Stimulated activated CD8-positive, alpha-beta memory T cell treated with anti-CD3 and anti-CD28 coated beads, Interleukin-12 subunit alpha, Interleukin-12 subunit beta, amount 100 ng/mL, for 4 hours (primary cell): ENCODE measurements at places on chromosomes 4 and X.

- DNase-seq, result no peak
Measured at GRCh38 chrX:149760965-149761364, 12.9 kb upstream of the HSFX1 start.

DNA sequence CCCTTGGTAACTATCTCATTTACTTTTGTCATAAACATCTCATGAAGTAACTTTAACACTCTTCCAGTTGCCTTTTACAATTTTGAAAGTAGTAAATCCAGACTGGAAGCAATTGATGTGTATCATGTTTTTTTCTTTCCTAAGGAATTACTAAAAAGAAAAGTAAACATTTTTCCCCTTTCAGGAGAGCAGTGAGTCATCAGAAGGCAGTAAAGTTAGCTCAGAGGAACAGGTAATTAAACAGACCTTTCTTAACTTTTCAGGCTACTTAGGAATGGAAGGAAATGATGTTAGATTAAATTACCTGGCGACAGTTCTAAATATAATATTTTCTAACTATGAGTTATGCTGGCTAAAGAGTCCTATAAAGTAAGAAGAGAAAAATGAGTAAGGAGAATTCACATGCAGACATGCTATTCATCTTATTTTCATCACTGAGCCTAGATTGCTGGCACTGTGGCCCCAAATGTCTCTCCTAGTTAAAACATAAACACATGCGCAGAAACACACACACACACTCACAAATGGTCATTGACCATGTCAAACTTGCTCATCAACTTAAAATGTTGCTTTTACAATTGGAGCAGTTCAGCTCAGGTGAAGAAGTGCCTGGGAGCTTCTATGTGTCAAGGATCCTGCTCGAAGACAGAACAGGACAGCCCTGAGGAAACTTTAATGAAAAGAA lies 9.3 kb downstream of the DMP1 start:
- DNase-seq, result no peak

DNA sequence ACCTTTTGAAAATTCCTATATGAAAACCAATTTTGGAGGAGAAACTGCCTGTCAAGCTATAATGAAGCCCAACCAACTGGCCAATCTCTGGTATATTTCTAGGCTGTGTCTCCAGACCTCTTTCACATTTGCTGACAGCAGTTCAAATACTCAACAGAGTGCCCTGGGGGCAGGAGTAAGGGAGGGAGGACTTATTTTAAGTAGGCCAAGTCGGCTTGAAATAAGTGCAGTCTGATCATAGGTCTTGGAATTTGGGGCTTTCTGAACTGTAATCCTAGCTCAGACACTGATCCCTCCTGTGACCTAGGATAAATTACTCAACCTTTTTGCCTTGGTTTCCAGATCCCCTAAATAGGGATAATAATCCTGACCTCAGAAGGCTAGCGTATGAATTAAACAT lies 59.4 kb upstream of the SLC7A11 start:
- DNase-seq, result no peak

DNA sequence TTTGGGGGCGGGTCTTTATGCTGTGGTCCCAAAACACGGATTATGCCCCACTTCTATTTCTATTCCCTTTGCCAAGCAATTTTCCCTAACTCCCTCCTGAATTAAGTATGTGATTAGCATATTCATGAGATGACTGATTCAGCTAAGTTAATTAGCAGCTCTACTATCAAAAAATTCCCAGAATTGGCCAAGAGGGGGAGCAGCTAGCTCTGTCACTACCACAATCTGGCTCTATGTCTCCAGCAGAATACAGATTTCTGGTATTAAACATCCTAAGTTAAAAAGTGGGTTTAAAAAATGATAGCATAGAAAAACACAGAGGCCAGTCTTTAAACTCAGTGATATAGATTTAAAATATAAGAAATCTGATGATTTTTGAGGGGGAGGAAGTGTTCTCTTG lies 80.3 kb downstream of the GPC4 start:
- DNase-seq, result no peak

- DNase-seq, result no peak
Measured at GRCh38 chrX:47483306-47484268, 565 bp upstream of the ZNF41 start.

DNA sequence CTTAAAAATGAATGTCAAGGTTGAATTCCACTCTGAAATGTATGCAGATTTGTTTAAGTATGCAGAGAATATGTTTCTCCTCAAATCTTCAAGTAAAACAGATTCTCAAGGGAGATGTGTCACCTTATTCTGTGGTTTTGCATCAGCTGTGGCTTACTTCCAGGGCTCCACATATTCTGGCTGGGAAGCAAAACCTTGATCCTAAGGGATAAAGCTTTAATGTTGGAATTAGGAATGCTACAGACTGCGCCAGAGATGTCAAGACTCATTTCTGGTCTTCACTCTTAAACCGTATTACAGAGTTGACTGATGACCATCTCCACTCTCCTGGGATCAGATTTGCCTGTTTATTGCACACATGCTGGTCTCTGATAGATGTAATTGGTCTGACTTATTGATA lies 143.9 kb upstream of the DIPK2B start:
- DNase-seq, result no peak

GRCh38 chr4:22427675-22428074 lies 88.2 kb downstream of the ADGRA3 start:
- DNase-seq, result no peak

GRCh38 chr4:56286763-56287162 lies 100.5 kb downstream of the AASDH start:
- no peak for DNase-seq

DNA sequence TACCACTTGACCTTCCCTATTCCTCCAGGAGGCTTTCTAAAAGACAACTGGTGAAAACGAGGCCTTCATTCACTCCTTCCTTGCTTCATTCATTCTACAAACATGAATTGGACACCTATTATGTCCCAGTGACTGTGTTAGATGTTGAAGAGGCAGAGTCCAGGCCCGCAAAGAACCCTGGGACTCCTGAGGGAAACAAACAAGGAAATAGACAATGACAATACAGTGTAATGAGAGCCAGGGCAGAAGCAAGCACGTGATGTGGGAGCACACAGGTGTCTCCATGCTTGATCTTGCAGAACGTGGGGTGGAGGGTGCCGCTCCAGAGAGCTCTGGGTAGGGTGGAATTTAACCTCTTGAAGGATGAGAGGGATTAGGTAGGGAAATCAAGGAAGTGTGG lies 137.6 kb upstream of the KLF3 start:
- no peak for DNase-seq

GRCh38 chr4:74537459-74537858 lies 92.5 kb downstream of the AREG start:
- no peak for DNase-seq

DNA sequence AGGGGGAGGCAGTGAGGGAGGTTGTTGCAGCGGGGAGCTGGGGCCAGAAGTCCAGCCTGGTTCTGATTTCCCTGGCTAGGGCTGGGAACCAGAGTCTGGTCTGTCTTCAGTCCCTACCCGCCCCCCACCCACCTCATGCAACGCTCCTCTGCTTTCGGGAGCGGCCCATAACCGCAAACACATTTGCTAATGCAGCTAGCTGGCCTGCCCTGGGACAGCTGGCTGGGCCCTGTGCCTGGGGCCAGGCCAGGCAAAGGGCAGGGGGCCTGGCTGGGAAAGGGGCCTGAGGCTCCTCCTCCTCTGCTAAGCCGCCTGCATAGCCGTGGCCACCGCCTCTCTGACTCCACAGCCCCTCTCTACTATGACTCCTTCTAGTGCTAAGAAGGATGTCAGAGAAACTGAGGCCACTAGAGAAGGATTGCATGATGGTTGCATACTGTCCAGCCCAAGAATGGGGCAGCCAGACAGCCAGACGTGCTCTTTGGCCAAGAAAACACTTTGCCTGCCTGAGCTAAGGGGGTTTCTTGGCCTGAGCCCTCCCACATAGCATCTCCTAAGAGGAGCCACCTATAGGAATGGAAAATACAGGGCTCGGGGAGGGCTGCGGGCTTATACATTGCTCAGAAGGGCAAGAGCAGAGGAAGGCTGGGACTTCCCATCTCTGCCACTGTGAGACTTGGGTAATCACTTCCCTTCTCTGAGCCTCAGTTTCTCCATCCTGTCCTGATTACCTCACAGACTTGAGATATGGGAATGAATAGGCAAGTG lies 76.9 kb downstream of the PJA1 start:
- DNase-seq, result no peak

GRCh38 chr4:7361280-7361895 lies 73.3 kb downstream of the PSAPL1 start:
- no peak for DNase-seq

GRCh38 chr4:93066749-93067148 lies 761.8 kb upstream of the ATOH1 start:
- DNase-seq, result no peak

GRCh38 chrX:134849390-134849789 lies 141.4 kb upstream of the SMIM10 start:
- no peak for DNase-seq

- DNase-seq, result peak; percentile 1
Measured at GRCh38 chr4:70505151-70505748, 13.1 kb upstream of the AMTN start.

DNA sequence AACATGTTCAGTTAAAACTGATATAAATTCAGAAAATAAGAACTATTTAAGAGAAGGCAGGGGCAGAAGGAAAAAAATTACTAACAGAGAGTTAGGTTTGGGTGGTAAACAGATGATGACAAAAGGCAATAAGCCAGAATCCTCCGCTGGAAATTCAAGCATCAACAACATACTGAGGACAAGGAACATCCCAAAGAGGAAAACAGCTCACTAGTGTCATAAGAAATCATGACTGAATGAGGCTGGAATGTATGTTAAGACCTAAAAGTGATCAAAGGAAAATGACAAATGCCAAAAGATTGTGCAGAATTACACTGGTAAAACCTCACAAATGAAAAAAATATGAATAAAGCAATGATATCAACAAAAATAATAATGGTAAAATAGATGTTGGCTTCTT lies 88.4 kb downstream of the WDFY3 start:
- DNase-seq, result no peak

GRCh38 chrX:32572644-32573043 lies 638.7 kb downstream of the DMD start:
- no peak for DNase-seq

DNA sequence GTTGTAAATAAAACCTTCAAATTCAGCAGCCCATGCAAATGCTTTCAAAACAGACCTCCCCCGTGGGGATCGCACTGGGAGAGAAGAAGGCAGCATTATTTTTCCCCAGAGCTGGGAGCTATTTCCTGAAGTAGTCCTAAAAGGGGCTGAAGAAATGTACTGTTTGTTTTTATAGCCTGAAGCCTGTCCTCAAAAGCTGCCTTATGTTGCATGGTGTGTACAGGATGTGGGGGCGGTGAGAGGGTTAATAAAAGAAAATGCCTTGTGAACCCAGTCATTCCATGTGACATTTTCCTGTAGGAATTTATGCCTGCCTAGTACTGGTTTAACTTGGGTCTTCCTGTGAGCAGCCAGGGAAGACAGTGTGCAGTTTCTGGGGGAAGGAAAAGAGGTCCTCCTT lies 144.1 kb downstream of the SOWAHB start:
- no peak for DNase-seq

GRCh38 chr4:81498551-81499099 lies 26.9 kb upstream of the RASGEF1B start:
- DNase-seq, result no peak

GRCh38 chrX:46620505-46620904 lies 46.9 kb downstream of the CHST7 start:
- no peak for DNase-seq

GRCh38 chrX:129139837-129140598 lies 383.3 kb downstream of the SMARCA1 start:
- DNase-seq, result no peak

DNA sequence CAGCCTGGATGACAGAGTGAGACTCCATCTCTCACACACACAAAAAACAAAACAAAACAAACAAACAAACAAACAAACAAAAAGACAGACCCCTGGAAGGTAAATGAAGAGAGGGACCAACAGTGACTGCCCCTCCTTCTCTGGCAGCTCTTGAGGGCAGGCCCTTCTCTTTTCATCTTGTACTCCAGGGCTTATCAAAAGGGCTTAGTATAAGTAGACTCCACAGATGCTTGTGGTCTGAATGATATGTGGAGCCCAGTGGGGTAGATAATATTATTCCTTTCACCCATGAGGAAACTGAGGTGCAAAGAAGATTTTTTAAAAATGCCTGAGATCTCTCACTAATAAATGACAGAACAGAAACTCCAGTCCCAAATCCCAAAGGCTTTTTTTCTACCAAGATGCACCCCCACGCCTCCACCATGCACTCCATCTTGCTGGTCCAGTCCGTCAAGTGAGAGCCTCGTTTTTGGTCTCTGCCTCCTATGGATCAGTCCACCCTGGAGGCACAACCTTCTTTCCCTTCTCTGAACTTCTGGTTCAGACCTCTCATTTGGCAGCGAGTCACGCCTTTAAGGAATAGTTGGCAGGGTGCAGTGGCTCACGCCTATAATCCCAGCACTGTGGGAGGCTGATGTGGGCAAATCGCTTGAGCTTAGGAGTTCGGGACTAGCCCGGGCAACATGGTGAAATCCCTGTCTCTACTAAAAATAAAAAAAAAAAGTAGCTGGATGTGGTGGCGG lies 17.0 kb upstream of the CHRNA9 start:
- no peak for DNase-seq

DNA sequence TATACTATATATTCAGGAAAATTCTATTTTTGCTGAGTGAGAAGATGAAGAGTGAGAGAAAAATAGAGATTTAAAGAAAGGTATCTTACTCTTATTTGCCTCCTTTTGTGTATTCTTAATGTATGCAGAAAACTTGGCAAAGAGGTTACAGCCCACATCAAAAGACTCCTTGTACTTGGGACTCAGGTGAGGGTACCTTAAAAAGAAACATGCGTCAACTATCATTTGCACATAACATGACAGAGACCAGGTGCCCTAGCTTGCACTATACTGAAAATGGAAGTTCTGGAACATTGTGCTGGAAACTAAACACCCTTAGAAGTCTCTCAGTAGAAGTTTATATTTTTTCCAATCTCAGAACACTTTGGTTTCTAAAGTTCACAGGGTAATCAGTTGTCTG lies 15.6 kb upstream of the RAB39B start:
- no peak for DNase-seq

DNA sequence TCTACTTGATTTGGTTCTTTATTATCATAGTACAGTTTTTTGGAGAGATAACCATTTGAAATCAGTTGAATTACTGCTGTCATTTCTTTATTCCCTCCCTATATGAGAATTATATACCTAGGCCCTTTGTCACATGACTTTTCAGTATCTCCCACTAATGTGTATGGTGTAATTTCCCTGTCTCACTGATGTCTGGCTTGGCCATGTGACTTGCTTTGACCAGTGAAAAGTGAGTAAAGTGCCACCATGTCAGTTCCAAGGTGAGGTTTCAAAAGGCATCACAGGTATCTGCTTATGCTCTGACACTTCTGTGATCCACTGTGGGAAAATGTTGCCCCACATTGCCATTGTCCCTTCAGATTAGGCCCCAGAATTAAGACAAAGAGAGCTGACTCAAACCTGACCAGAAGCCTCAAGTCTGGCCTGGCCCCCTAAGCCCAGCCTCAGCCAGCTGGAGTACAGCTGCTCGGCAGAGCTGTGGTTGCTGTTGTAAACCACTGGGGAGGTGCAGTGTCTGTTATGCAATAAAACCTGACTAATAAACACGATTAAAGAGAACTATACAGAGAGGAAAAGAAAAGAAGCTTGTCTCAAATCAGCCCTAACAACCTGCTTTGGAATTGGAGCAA lies 27.5 kb downstream of the SETD7 start:
- DNase-seq, result no peak

- no peak for DNase-seq
Measured at GRCh38 chr4:54837576-54838140, 179.9 kb downstream of the KIT start.
